Fibroblast of skin of left quadriceps (primary cell): ENCODE measurements at places on chromosomes 6 and 20.

GRCh38 chr6:145561095-145562072, 173.9 kb downstream of the EPM2A start:
- no peak for DNase-seq

DNA sequence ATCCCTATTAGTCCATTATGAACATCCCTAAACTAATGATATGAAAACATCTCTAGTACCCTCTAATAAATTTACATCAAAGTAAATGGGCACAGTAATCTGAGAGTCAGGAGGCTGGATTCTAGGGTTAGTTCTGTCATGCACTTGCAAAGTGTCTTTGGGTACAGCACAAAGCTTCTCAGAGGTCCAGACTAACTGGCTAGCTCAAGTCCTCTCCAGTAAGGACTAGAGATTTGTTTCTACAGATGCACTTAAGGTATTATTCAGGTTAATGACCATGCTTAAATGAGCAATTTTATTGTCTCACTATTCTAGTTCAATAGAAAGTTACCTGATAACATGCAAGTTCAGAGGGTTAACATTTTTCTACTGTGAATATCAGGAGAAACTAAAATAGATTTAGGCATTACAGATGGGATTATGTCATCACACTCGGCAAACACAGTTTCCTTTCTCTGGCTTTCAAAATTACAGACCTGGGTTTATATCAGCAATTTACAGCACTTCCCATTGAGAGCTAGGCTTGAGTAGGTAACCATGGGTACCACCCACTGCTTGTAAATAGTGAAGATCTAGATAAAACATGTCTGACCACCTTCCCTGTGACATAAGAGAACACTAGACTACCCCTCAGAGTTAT, 402.9 kb upstream of the RUNX2 start:
- DNase-seq, result no peak

- DNase-seq, result peak; percentile 75
These were observed 126.5 kb downstream of the TSHZ2 start for GRCh38 chr20:53098621-53099020.

GRCh38 chr6:118134736-118135135, 227.7 kb downstream of the SLC35F1 start:
- no peak for DNase-seq

- DNase-seq, result no peak
These were observed 1.6 kb downstream of the TRIM27 start for GRCh38 chr6:28922004-28922820.

GRCh38 chr6:63261820-63262219, 50.6 kb downstream of the FKBP1C start:
- DNase-seq, result no peak

GRCh38 chr6:148471624-148472159, 129.1 kb downstream of the SASH1 start:
- no peak for DNase-seq

- no peak for DNase-seq
These were observed 25.0 kb downstream of the L3MBTL1 start for GRCh38 chr20:43532416-43533055.

GRCh38 chr6:112743323-112743722, 396.2 kb downstream of the RFPL4B start:
- no peak for DNase-seq

DNA sequence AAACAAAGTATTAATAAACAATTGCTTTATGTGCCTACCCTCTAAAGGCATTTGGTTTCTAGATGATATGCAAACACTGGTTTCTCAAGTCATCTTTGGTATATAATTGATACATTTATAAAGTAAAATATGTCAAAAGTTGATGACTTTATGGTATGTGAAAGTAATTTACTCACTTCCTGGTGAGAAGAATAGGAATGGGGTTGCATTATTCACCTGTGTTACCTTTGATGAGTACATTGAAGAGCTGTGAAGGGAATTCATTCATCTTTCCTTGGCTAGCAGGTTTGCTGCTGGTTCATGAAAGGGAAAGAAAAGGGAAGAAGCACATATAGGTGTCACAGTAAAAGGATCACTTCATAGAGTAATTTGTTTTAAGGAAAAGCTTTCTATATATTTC, 20.4 kb downstream of the RNF217 start:
- no peak for DNase-seq

- DNase-seq, result no peak
These were observed 260.5 kb downstream of the DLL1 start for GRCh38 chr6:170030284-170030815.

DNA sequence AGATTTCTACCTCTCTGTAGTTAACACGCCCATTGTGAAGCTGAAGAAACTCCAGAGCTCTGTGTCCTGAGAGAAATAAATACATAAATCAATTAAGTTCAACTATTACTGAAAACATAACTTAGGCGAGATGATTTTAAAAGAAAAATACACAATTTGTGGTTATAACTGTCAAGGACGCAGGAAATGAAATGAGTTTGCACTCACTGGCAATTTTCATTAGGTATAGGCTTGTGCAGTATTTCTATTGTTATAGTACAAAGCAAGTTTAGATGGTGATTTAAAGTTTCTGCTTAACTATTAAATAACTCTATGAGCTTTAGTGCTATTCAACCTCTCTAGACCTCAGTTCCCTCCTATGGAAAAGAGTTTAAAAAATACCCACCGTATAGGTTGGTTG, 3.3 kb downstream of the GPLD1 start:
- no peak for DNase-seq

GRCh38 chr6:10412461-10413261, 2.2 kb downstream of the TFAP2A start:
- DNase-seq, result no peak

- DNase-seq, result no peak
These were observed 13.3 kb downstream of the ZBTB24 start for GRCh38 chr6:109469591-109470189.

- DNase-seq, result no peak
These were observed 369 bp upstream of the NSFL1C start for GRCh38 chr20:1467082-1467354.

- no peak for DNase-seq
These were observed 25.0 kb upstream of the ADTRP start for GRCh38 chr6:11803591-11803971.

DNA sequence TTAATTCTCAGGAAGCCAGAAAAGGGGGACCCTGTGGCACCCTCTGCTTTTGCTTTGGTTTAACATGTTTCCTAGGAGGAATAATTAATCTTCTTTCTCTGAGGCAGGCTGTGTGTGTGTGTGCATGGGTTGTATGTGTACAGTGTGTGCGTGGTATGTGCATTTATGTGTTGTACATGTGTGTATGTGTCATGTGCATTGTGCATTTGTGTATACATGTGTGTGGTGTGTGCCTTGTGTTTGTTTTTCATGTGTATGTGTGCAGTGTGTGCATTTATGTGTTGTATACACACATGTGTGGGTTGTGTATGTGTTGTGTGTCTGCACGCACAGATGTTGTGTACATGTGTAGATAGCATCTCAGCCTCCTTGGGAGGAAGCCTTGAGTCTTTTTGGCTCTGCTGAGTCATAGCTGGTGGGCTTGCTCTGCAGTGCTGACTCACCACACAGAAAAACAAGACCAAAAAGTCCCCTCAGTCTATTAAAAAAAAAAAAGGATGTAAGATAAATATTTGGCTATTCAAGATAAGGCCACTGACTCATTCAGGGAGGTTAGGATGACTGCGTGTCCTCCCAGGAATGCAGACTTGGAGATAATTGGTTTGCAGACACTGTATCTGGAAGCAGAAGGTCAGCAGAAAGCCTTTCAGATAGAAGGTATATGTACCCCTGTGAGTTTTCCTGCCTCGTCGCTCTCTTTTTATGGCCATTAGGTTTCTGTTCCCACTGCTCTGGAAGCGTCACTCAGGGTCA, 58.6 kb downstream of the SYNJ2 start:
- DNase-seq, result peak; percentile 94

- DNase-seq, result no peak
These were observed 12.8 kb downstream of the NT5E start for GRCh38 chr6:85462673-85463072.

DNA sequence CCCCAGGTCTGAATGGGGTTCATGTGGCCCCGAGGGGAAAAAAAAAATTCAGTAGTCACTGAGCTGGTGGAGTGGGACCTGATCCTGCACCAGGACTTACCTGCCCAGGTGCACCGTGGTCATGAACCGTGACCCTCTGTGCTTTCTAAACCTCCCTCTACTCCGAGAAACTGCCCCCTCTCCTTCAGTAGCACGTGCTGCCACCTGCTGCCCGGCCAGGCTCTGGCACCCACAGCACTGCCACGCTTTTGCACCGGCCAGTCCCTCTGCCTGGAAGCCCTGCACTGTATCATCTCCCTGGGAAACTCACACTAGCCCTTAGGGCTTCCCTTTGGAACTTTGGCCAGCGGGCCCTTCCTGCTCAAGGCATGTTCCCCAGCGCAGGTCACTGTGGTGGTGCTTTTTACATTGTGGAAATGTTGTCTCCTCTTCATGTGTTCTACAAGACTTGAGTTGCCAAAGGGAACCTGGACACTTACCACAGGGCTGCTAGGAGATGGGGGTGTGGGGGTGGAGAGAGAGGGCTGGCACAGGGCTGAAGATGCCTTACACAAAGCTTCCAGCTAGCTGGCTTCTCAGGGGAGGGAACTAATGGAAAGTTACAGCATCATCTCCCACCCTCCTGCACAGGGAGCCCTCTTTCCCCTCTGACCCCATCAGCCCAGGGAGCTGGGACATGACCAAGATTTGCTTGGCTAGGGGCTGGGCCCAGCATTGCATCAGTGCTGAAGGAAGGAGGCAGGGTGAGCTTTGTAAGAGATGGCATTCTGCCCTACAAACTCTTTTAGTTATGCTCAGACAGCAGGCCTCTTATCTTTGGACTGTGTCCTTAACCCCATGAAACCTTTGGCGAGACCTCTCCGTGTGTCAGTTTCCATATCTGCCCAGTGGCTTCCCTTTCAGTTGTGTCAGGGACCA, 2.5 kb upstream of the PTPRT start:
- DNase-seq, result no peak

DNA sequence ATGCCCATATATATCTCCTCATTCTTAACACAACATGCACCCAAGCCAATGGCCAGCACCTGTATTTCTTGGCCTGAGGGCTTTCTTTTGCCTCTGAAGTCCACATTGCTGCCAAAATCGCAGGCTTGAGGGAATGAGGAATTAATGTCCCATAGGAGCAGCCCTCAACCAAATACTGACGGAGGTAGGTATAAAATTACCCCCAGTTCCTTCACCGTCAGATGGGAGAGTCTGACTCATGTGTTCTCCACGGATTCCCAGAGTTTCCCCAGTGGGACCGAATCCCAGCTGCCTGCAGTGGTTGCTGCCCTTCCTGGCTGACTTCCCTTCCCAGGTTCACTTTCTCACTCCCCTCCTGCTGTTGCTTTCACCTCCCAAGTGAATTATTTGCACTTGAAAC, 602.2 kb upstream of the NOX3 start:
- no peak for DNase-seq

DNA sequence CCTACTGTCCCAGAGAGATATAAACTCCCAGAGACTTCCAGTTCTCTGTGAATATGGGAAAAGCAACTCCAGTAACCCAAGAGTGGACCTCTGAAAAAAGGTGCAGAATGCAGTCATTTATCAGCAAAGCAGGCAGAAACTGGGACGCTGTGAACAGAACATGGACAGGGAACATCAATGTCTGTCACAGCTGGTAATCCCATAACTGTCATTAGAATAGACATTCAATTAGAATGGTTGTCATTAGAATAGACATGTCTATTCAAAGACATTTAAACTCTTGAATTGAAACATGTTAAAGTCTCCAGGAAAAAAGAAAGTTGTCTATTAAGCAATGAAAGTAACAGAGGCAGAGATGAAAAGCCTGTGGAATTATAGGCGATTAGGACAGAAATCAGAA, 302.1 kb downstream of the BTBD3 start:
- no peak for DNase-seq

GRCh38 chr20:47118641-47119040, 224.0 kb downstream of the EYA2 start:
- DNase-seq, result no peak

- DNase-seq, result no peak
These were observed 136.5 kb downstream of the ELOVL4 start for GRCh38 chr6:79810871-79811270.

DNA sequence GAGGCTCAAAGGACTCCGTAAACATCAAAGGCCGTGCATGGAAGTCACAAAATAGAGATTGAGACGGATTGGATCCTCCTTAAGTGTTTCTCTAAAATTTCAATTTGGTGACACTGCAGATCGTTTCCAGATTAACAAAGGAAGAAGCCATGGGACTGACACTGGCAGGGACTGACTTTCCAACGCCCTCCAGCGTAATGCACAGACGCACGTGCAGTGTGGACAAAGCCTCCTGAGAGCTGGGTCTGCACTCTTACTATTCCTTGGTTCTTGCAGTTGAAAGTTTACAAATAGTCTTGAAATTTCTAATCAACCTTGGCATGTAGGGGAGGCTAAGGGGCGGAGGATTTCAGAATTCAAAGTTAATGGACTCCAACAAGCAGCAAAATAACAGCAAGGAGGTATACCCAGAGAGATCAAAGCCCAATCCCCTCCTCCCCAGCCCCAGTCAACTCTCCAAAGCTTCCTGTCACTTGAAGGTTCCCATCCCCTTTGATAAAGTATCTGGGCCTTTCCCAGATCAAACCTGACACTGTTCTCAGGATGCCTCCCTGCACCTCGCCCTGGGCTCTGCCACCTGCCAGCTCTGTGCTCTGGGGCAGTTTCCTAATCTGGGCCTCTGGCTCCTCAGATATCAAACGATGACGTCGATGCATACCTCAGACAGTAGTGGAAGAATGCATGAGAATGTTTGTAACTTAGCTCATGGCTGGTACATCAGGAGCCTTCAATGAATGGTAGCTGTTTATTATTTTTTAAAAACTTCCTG, 106.5 kb upstream of the TRAF3IP2 start:
- DNase-seq, result peak; percentile 49

DNA sequence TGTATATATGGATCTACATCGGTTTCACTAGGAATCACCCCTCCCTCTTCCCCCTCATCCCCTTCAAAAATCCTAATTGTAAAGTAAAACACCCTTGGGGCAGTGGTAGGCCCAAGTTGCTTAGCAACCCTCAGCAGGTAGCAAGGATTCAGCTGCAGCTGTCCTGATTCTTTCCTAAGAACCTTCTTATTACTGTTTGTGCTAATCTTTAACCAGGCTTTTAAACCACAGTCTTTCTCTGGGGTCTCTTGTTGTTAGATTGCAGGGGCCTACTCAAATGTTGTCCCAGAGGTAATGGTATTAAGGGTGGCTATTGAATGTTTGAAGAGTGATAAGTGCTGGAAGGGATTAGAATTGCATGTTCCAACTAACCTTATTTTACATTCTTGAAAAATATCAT, 46.4 kb downstream of the PRL start:
- DNase-seq, result no peak
